Cortex of kidney (tissue), 1 donor: ENCODE measurements at places on chromosomes 5 and 9.

- no peak for DNase-seq
Measured at GRCh38 chr9:125992557-125992956, 245.4 kb downstream of the PBX3 start.

DNA sequence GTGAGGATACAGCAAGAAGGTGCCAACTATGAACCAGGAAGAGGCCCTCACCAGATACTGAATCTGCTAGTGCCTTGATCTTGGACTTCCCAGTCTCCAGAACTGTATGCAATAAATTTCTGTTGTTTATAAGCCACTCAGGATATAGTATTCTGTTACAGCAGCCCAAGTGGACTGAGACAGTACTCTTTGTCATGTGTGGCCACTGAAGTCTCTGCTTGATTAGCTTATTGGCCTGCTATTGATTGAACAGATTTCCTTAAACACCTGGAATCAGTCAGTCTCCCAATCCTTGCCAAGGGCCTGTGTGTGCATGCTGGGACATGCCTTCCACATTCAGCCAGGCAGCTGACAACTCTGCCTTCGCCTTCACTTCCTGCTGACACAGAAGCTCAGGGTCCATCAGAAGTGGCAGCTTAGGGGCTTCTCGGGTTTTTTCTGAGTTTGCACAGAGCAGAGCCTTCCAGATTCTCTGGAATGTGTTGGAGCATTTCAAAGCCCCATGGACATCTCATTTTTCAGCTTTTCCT lies 13.7 kb upstream of the ROR2 start:
- DNase-seq, result no peak

DNA sequence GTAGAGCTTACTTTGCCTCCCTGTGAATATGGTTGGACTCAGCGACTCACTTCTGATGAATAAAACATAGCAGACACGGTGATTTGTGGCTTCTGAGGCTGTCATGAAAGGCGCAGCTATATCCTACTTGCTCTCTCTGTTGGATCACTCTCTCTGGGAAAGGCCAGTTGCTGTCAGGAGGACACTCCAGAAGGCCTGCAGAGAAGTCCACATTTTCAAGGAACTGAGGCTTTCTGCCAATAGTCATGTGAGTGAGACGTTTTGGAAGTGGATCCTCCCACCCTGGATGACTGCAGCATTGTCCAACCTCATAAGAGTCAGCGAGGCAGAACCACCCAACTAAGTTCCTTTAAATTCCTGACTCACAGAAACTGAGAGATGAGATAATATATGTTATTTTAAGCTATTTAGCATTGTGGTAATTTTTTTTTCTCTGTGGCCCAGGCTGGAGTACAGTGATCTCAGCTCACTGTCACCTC lies 156.0 kb upstream of the MAST4 start:
- DNase-seq, result no peak

- DNase-seq, result no peak
Measured at GRCh38 chr9:113320051-113320450, 16.9 kb upstream of the RNF183 start.

DNA sequence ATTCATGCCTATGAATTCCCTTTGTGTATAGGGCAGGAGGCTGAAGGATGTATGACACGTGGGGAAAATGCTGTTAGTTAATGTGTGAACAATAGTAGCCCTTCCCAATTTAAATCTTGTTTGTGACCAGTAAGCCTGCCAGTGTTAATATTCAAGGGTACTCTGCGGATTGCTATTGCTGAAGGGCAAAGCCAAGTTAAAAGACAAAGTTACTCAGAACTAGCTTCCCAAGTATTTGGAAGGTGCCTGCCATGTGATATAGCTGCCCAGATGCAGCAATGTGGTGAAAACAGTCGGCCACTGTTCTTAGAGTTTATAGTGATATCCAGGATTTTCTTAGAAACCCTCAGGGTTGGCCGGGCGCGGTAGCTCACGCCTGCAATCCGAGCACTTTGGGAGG lies 34.6 kb downstream of the MARVELD2 start:
- no peak for DNase-seq

- no peak for DNase-seq
Measured at GRCh38 chr5:135436951-135437418, 10.2 kb downstream of the DCANP1 start.

DNA sequence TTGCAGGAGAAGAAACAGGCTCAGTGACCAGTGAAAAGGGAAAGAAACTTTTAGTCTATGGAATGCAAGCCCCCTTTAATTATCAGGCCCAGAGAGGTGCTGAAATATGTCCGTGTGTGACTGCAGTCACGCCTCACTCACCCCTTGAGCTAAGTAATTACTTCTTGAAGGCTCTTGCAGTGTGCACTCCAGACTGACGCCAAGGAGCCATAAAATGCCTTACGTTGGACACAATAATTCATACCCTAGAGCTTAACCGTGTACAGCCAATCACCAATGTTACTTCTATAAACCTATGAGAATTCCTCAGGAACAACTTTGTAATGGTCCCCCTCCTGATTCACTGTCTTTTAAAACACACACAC lies 242.2 kb downstream of the SYK start:
- no peak for DNase-seq

DNA sequence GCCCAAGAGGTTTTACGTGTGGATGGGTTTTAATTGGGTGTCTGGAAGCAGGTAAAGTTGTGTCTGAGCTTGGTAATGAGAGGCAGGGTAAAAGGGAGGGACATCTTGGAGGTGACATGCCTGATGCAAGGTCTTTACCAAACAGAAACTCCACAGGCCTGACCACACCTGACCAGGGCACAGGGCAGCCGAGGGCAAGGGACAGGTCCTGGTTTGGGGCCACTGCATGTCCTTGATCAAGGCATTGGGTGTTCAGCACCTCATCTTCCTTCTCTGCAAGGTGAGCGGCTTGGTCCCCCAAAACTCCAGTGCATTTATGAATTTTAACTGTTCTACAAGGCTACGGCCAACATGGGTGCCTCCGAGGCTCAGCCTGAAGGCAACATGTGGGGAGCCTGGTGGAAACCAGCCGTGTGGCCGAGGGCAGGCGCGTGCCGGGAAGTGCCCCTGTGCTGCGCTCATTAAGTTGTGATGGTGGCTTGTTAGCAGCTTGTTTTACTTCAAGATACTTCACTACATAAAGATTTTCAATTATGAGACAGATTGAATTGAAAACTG lies 30.7 kb upstream of the LPCAT1 start:
- no peak for DNase-seq

DNA sequence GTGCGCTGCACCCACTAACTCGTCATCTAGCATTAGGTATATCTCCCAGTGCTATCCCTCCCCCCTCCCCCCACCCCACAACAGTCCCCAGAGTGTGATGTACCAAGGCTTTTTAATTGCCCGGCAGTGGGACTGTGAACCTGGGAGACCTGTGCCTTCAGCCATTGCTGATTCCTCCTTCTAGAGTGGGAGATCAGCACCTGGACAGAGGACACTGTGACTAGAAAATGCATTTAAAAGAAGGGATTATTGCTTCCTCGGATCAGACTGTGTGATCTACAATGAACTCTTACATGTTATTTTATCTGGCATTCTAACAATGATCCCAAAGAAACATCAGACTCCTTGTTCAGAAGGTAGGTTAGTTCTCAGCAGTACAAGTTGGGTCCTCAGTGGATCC lies 25.9 kb downstream of the CTSL start:
- DNase-seq, result no peak

DNA sequence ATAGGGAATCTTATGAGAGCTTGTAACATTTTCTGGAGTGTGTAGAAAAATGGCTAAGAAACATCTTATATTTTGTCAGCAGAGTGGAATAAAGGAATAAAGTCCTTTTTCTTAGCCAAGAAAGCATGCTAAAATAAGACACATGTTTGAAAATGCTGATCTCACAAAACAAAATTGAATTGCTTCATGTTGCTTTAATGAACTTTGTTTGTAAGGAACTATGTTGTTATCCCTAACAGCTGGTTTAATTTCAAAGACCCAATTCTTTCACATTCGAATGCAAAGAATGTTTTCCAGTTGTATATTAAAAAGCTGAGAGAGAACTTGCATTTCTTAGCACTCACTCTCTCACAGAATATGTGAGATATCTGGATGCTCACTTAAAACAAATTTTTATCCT lies 107.6 kb downstream of the MUSK start:
- DNase-seq, result no peak

DNA sequence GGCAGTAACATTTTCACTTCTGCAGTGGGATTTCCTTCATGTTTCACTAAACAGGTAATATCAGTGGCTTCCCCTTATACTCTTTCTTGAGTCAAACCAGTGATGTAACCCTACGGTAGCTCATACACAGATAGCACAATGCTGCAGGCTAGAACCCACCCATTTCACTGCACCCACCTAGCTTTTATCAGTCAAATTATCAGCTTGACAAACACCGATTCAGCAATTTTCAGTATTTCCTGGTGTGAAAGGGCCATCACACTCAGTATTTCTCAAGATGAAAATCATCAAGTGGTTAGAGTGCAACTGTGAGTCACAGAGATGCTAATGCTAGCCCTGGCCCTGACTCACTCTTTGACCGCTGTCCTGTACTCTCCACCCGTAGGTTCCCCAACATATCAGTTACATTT lies 242.3 kb upstream of the PTGER4 start:
- DNase-seq, result no peak

DNA sequence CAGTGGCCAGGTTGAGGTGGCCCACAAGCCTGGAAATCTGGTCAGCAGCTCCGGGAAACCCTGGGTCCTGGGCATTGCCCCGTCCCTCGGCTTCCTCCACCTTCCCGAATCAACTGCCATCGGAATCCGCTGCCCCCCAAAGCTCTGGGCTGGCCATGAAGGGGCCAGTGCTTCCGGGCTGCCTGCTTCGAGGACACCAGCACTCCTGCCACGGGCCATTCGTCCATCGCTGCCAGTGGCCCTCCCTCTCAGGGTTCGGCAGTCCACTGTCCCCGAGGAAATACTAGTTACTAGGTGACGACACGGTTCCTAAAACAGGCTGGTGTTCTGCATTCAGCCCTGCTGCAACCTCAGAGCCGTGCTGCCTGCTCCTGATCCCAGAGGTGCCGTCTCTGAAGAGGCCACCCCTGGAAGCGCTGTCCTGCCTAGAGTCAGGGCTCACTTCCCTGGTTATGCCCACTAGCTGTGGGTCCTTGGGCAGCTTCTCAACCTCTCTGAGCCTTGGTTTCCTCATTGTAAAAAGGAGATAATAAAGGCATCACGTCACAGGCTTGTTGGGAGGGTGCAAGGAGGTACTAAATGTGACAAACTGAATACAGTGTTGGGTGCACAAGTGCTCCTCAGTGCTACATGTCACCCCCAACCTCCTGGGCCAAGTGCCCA lies 3.5 kb upstream of the WDR5 start:
- DNase-seq, result no peak

DNA sequence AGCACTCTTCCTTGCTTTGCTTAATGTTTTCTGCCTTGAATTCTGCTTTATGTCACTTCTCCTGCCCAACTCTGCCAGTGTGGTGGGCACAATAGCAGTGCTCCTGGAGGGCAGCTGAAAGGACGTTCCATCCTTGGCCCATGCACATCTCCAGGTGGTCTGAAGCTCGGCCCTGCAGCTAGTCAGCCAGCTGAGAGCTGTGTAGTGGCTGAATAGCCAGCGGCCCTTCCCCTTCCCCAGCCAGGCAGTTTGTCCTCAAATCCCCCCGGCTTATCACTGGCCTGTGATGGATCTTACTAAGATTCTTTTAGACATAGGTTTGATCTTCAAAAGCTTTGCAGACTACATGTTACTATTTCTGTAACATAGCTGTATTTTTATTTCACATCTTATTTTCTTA lies 42.7 kb upstream of the ANGPTL2 start:
- no peak for DNase-seq

GRCh38 chr5:159003045-159004030 lies 96.4 kb downstream of the EBF1 start:
- DNase-seq, result no peak

DNA sequence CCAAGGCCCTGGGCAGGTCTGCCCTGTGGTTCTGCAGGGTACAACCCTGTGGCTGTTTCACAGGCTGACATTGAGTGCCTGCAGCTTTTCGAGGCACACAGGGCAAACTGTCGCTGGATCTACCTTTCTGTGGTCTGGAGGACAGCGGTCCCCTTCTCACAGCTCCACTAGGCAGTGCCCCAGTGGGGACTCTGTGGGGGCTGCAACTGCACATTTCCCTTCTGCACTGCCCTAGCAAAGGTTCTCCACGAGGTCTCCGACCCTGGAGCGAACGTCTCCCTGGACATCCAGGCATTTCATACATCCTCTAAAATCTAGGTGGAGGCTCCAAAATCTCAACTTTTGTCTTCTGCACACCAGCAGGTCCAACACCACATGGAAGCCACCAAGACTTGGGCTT lies 1645.2 kb upstream of the CDH6 start:
- no peak for DNase-seq

GRCh38 chr5:117456866-117457470 lies 882.3 kb upstream of the SEMA6A start:
- DNase-seq, result no peak

DNA sequence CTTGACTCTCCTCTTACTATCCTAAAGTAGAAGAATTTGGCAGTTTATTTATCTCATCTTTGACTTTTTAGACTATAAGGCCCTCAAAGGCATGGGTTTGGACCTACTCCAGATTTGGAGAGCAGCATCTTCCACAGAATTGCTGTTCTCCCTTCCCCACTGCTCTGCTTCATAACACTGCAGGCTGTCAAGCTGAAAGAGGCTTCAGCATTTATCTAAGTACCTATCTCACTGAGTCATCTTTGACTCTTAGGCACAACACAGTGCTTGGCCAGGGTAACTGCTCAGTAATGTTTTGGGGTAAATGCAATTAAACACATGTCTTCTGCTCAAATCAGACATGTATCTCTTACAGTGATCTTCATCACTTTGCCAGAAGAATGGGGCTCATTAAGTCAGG lies 60.6 kb downstream of the GRIN3A start:
- no peak for DNase-seq
